OCI-M1 (cell line): ENCODE measurements at places on chromosomes 3 and 15.
A peak's percentile ranks its signal among the peaks of the same experiment; 100 is the strongest.

DNA sequence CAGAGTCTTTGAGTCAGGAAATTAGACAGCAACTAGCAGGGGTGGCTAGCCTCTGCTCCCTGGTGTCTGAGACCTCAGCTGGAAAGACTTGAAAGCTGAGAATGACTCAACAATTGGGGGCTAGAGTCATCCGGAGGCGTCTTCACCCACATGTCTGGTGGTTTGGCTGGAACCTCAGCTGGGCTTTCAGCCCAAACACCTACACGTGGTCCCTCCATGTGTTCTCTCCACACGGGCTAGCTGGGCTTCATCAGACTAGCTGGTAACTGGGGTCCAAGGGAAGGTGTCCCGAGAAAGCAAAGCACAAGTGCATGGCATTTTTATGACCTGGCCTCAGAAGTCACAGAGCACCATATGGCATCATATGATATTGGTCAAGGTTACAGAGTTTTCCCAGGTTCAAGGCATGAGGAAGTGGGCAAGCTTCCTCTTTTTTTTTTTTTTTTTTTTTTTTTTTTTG lies 19.9 kb upstream of the ABHD2 start:
- peak; percentile 94 for DNase-seq

GRCh38 chr3:87414271-87414670 lies 137.9 kb upstream of the POU1F1 start:
- DNase-seq, result no peak

DNA sequence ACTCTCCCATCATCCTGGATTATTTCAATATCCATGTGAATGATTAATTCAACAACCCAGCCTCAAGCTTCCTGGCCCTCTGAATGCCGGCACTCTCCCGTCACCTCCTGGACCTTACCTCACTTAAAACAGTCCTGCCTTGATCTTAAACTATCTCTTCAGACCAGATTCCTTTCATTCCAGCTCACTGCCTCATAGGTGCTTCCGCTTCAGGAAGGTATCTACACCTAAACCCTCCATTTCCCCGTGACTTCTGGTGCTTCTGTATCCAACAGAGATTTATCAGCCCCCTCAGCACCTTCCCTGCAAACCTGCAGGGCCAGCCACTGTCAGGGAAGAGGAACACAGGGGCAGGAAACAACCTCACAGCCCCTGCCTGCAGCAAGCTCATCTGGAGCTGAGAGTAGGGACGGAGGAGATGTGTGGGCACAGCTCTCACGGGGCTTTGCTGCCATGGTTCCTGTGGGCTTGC lies 98.9 kb upstream of the TJP1 start:
- DNase-seq, result no peak

DNA sequence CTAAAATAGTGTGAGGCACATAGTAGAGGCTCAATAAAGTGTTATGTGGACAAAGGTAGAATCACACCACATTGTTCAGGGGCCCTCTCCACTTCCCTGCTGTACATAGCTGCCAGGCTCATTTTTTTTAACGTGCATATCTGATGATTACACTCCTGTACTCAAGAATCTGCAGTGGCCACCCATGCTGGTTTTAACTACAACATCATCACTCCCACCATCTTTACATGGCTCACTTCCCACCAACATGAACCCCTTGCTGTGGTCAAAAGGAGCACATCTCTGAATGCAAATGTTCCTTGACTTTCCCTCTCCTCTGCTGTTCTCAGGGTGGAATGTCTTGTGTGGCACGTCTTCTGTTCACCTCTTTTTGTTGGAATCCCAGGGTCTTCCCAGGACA lies 76.7 kb downstream of the FEM1B start:
- no peak for DNase-seq

- no peak for DNase-seq
Observed at GRCh38 chr15:76163457-76164295, 103.9 kb downstream of the TMEM266 start.

GRCh38 chr15:87901008-87901407 lies 355.5 kb downstream of the NTRK3 start:
- no peak for DNase-seq
